ENCODE measurements at places on chromosomes 3 and 15.

- peak; percentile 50 for DNase-seq
Observed at GRCh38 chr15:45399381-45400212, 21.3 kb upstream of the GATM start.

GRCh38 chr15:34620814-34621213 lies 37.4 kb upstream of the GOLGA8B start:
- DNase-seq = no peak

GRCh38 chr3:31529421-31529820 lies 3.3 kb upstream of the STT3B start:
- no peak for DNase-seq

- no peak for DNase-seq
Observed at GRCh38 chr15:77475898-77476297, 55.2 kb downstream of the HMG20A start.

- DNase-seq = no peak
Observed at GRCh38 chr15:91186904-91187656, 87.0 kb downstream of the SV2B start.

DNA sequence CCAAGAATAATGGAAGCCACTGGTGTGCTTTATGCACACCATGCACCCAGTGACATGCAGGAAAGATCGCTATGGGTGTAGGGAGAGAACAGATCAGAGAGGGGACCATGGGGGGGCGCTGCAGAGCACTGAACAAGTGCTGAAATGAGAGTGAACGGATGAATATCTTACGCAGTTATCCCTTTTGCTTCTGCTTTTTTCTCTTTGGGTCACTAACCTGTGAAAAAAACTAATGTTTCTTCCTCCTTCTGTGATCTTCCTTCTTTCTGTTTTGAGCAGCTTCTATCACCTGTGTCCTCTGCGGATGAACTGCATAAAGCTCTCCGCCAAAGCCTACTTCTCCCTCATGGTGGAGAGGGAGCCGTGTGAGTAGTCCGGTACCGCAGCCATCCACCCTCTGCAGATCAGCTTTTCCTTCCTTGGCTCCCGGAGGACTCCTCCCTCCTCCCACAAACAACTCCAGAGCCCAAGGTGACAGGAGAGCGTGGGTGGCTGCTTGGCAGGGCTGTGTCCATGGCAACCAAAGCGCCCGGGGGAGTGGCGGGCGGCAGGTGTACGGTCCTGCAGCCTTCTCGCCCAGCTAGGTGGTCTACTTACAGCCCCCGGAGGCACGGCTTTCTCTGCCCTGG lies 106.2 kb downstream of the DGKG start:
- no peak for DNase-seq

GRCh38 chr3:131812433-131812832 lies 222.4 kb downstream of the CPNE4 start:
- no peak for DNase-seq

DNA sequence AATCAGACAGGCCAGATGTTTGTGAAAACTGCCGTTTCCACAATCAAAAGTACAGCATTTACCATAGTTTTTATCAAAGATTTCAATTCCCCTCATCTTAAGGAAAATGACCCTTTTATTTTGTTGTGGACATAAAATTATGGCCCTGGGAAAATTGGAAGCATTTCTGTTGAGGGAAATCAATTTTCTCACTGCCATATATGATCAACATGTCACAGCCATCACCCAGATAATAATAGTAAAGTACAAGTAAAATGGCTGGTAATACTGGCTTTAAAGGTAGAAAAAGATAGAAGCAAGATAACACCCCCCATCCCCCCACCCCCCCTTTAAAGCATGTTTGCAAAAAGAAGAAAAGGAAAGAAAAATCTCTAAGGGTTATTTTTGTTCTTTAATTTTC lies 311.7 kb downstream of the WDR72 start:
- no peak for DNase-seq

DNA sequence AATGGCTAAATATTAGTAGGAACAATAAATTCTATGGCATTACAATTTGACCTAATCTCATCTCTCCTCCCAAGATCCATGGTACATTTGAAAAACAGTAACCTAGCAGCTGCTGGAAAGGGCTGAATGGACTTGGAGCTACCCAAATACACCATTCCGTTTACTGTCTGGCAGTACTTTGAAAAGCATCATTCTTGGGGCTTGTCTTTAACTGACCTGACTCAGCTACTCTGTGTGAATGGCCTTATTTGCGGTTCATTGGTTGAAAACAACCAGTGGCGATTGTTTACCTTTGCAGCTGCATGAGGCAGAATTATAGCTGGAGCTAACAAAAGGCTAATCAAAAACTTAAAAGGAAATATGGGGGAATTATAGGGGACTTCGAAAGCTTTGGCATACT lies 311.2 kb upstream of the MCTP2 start:
- DNase-seq = no peak

- DNase-seq = peak; percentile 52
Observed at GRCh38 chr15:40357723-40358470, at the start of gene DISP2. TSS of gene DISP2 (plus strand) at chr15:40358219. CDS start at chr15:40358322, 103 bp downstream.

DNA sequence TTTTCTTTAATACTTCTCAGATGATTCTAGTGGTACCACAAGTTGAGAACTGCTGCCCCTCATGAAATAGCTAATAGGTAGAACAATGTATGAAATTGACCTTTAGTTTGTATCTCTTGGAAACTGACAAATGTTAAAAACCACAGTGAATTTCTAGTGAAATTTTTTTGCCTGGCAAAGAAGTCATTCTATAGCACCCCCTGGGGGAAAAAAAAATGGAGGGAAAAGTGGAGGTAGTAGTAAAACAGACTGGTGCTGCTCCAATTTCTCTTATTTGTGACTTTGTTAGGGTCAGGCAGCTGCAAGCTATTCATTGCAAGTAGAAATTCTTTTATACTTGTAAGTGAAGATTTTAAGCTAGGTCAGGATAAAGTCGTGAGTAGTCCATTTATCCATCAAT lies 605.0 kb downstream of the NLGN1 start:
- DNase-seq = no peak

DNA sequence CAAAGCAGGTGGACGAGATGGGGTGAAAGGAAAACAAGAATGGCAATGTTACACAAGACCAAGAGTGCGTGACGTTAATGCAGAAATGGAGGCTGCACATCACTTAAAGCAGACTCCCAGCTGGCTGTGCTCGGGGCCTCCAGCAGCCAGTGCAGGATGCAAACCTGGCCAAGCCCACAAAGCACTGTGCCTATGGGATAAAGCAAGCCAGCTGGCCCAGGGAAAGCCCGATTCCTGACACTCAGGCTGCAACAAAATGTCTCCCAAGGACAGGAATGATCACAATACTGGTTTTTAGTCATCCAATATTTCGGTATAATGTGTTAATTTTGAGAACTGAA lies 86.2 kb downstream of the SEC22A start:
- no peak for DNase-seq

DNA sequence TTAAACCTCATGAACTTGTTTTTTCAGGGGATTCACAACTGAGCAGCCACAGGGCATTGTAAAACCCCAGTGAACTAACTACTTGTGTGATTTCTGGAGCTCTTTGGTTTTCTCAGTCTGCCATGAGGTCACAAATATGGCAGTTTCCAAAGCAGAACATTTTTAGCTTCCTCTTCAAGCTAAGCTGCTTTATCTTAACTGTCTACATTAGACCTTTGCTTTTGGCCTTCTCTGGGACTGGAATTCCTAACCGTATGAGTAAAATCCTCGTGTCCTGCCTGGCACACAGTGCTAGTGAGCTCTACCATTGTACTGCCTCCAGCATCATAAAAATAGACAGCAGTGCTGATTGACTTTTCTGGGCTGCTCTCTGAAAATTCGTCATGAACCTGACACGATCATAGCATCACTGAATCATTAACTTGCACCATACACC lies 22.1 kb downstream of the CDIN1 start:
- DNase-seq = no peak

DNA sequence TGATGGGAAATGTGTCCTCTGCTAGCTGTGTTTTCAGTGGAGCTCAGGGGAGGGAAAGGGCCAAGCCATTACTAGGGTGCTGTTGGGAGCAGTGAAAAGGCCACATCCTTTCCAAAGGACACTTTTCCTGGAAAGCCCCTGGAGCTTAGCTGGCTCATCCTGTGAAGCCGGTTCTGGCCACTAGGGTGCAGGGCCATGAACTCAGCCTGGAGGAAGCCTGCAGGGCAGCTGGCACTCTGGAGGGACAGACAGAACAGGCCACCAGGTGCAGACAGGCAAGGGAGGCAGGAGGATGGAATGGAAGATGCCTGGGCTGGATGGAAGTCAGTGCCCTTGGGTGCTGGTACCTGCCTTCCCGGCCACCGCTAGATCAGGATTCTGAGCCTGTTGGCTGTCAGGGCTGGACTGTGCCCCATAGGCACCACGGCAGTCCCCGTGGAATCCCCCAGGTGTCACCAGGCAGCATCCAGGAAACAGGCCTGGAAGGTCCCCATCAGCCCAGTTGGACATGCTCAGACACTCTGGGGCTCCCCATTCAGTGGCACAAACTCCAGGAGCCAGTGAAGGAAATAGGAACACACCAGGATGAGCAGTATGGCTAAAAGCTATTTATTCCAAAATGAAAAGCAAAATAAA lies 76.2 kb upstream of the C2CD4B start:
- peak; percentile 35 for DNase-seq

DNA sequence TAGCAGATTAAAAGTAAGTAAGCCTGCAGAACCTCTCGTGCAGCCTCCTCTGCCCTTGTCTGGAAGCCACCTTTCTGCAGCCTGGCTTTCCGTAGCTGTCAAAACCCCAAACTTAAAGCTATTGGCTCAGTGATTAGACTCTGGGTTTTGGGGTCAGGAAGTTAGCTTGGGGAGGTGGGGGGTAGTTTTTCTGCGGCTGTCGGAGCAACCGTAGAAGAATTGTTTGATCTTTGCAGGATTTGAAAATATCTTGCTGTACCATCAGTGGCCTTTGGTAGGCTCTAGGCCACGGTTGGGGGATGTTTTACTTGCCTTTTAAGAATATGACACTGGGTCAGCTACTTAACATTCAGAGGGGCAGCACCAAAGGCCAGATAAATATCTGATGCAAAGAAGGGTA lies 88.4 kb upstream of the RASGRP1 start:
- DNase-seq = no peak

DNA sequence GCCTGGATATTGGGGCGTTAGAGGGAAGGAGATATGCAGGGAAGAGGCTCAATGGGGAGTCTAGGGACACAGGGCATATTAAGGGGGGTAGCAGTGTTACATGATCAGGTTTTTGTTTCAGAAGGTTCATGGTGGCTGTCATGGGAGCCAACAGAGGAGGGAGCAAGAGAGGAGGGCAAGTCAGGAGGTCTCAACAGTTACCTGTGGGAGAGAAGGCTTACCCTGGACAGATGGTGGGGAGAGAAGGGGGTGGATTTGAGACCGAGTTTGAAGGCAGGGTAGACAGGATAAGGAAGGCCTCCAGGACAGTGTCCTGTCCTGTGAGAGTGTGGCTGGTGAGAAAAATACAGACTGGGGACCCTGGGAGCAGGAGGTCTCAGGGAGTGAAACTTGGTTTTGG lies 3.8 kb upstream of the WNT7A start:
- DNase-seq = no peak

- no peak for DNase-seq
Observed at GRCh38 chr3:113212150-113212843, 940 bp downstream of the BOC start.

- DNase-seq = no peak
Observed at GRCh38 chr15:37103475-37104423, 3.4 kb upstream of the MEIS2 start.

- DNase-seq = no peak
Observed at GRCh38 chr15:82304778-82305090, 42.1 kb downstream of the SAXO2 start.

DNA sequence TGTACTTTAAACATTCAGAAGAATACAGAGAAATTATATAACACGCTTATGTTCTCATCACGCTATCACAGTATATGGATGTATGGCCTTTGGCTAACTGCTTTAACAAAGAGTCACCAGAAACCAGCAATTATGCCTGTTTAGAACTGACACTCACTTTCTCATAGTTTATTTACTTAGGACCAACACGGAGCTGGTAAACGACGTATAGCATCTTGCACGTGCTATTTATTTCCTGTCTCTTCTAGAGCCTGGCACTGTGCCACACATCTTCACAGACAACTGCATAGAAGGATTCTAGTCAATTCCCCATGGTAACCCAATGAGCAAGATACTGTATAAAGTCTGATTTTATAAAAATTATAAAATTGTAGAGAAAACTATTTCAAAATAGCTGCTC lies 43.6 kb downstream of the TBC1D2B start:
- DNase-seq = no peak

- no peak for DNase-seq
Observed at GRCh38 chr3:94405258-94406035, 342.6 kb downstream of the NSUN3 start.

GRCh38 chr3:59540241-59540640 lies 490.4 kb upstream of the CFAP20DC start:
- DNase-seq = no peak

- no peak for DNase-seq
Observed at GRCh38 chr3:81871358-81872155, 110.1 kb upstream of the GBE1 start.

- no peak for DNase-seq
Observed at GRCh38 chr3:188092648-188093047, 61.3 kb upstream of the LPP start.

DNA sequence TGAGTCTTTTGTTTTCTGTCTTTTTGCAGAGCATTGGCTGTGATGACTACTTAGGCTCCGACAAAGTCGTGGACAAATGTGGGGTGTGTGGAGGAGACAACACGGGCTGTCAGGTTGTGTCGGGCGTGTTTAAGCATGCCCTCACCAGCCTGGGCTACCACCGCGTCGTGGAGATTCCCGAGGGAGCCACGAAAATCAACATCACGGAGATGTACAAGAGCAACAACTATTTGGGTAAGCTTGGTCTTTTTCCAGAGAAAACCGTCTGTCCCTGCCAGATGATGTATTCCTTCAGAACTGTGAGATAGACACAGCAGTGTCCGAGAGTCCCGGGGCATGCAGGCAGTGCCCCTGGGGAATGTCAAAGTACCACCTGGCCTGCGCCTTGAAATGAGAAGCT lies 149.9 kb upstream of the NR2E3 start:
- no peak for DNase-seq

DNA sequence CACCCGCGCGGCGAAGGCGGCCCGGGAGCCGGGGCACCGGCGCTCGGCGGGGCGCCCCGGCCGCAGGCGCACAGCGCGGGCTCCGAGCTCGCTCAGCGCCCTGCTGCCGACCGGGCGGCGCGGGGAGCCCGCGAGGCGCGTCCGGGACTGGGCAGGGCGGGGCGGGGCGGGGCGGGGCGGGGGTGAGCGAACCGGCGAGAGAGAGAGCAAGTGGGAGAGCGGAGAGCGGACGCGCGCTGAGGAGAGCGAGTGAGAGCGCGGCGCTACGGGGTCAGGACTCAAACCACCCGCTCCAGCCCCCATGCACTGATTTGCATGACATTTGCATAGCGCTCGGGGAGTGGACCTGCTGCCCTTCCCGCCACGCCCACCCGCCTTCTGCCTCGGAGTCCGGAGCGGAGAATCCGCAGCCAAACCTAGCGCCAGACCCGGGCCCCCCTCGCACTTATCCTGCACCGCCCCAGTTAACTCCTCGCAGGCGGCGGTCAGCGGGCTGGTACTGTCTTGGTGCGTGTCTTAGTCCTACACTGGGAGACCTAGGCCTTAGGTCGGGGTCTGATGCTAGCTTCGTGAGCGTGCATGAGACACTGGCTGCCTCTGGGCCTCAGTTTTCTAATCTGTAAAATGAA lies at the start of gene MYLK:
Gene MYLK, minus strand, starts transcription at position 130 of the 629 bp plus-strand sequence. CDS start 90,491 bp downstream, outside the sequence.
- DNase-seq = peak; percentile 45

All from SHP77 treated with DMSO at 0.1 percent for 48 hours (cell line).